ENCODE measurements at places on chromosomes 5 and 9.

- DNase-seq = no peak
Observed at GRCh38 chr5:160699301-160699700, 152.7 kb downstream of the ATP10B start.

DNA sequence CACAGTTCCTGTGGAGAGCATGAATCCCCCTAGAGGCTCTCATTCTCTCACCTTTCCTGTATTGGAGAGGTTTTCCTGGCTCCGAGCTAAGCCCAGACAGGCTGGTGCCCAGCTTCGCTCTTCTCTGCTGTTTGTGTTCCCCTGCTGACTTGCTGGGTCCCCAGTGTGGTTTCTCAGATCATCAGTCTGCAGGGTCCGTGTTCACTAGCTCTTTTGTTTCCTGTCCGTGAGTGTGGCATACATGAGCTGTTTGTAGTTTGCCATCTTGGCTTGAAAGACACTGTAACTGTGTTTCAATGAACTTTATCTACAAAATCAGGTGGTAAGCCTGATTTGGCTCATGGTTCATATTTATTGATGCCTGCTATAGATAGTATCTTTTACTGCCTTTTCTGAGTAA is 23.8 kb downstream of the LOX start:
- DNase-seq = no peak

DNA sequence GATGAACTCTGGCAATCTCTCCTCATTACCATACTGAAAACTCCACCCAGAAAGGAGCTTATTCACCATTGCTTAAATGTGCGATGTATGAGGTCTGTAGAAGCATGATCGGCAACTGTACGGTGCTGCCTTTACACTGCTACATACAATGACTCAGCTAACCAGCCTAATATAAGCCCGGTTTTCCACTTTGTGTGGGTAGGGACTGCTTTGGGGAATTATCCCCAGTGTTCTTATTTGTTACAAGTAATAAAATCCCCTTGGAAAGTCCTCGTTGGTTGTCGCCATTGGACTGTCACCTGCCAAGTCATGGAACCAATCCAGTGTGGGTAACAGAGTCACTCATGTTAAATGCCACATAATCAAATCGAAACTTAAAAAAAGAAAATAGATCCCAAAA is 23.5 kb upstream of the TENT2 start:
- no peak for DNase-seq

DNA sequence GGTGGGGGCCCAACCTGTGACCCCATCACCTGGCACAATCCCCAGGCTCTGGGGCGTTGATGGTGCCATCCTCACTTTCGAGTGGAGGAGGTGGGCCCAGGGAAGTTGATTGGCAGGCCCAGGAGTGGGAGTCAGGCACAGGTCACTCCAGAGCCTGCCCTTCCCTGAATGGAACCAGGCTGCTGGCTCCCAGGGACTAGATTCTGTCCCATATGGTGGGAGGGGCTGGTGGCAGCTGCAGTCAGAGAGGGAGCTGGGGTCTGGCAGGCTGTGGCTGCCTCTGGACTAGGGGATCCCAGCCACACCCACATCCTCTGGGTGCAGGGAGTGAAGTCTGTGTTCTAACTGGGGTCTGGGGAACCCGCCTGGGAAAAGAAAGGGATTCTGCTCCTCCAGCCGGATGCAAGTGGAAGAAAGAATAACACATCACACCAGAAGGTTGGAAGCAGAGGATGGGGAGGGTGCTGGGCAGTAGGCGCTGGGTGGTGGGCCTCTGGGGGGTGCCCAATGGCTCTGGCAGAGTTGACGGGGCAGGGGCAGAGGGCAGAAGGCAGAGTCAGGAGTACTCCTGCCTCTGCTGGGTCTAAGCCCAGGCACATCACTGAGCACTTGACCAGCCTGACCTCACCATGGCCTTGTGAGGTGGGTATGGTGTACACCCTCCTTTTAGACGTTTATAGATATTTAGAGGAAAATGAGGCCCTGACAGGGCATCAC is 25.8 kb downstream of the CEL start:
- no peak for DNase-seq

DNA sequence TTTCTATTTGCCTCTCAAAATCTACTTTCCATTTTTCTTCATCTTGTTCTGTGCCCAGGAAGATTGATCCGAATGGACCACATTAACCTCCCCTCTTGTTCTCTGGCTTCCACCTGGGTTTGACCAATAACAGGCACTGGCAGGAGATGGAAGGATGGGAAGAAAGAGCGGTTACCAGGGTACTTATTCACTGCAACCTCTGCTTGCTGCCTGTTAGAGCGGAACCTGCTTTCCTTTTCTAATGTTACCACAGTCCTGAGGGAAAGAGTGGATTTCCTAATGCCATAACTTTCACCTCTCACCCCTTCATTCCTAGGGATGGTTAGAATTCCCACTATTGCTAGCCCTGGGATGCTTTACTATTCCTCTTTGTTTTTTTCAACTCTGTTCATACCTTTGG is 262.1 kb downstream of the RFX3 start:
- DNase-seq = no peak

- DNase-seq = no peak
Observed at GRCh38 chr9:5688109-5688508, 59.2 kb downstream of the RIC1 start.

DNA sequence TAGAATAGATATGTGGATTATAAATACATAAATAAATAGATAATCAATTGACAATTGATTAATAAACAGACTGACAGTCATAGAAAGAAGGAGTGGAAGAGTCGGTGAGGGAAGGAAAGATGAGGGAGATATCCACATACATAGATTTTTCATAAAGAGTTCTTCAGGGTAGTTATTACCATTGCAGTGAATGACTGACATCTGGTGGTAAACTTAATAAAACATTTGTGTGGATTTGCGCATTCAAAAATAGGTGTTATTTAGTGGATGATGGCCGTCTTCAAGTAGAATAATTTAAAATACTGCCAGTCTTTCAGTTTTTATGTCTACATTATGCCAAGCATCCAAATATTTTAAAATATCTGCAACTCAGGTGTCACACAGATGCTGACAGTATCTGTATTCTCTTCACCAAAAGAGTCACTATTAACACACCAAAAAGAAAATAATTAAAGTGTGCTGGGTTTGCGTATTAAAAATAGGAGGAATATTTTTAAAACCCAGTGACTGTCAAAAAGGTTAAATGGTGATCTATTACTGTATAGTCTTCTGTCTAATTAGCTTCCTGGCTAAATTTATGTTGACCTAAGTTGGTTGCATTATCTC is 78.8 kb downstream of the GIN1 start:
- peak; percentile 41 for DNase-seq

DNA sequence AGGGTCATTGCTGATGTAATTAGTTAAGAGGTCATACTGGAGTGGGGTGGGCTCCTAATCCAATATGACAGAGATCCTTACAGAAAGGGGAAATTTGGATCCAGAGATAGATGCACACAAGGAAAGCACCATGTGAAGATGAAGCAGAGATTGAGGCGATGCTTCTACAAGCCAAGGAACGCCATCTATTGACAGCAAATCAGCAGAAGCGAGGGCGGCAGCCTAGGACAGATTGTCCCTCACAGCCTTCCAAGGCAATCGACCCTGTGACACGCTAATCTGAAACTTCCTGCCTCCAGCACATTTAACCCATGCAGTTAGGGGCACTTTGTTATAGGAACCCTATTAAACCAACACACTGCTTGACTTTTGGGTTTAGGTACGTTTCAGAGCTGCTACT is 285.1 kb upstream of the DAP start:
- DNase-seq = no peak

DNA sequence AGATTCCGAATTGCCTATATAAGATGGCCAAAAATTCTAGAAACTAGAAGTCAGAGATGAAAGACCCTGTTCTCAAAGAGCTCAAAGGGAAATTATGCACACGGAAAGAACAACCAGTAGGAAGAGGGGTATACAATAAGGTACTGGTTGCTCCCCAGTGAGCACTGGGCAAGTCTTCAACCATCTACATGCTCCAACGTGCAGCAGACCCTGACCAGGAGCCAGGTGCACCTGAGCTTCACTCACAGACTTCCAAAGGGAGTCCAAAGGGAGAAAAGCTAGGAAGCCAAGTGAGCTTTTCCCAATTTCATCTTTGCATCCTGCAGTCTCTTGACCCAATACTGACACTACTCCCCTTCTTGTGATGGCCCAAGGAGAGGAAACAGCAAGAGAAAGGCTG is 3.9 kb downstream of the REEP5 start:
- DNase-seq = no peak

Data from MV-4-11 (cell line).